ENCODE measurements at places on chromosomes 1 and 21. TPM values are rescaled to one million over a fixed set of nuclear protein-coding genes. Genes with fewer than 3 reads are reported as not detected.
A peak's percentile ranks its signal among the peaks of the same experiment; 100 is the strongest.

GRCh38 chr1:95115708-95116137, 1.4 kb upstream of the TLCD4 start:
- no peak for DNase-seq

DNA sequence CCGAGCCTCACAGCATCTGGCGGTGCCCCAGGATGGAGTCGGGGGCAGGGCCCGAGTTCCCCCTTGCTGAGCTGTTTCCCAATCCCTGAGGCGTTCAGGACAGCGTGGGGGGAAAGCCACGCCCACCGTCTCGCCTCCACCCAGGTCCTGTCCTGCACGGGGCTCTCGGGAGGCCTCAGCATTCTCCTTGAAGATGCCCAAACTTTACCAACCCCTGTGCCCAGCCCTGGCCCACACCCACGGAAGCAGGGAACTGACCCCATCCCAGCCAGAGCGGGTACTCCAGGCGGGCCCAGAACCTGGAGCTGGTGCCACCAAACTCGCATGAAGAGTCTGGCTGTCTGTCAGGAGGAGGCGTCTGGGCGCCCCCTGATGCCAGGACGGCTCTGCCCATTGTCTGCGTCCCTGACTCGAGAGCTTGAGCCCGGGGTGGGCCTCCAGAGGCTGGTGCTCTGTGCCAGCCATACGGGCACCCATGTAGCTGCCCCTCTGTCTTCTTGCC, 35.3 kb upstream of the POFUT2 start:
- DNase-seq: no peak

DNA sequence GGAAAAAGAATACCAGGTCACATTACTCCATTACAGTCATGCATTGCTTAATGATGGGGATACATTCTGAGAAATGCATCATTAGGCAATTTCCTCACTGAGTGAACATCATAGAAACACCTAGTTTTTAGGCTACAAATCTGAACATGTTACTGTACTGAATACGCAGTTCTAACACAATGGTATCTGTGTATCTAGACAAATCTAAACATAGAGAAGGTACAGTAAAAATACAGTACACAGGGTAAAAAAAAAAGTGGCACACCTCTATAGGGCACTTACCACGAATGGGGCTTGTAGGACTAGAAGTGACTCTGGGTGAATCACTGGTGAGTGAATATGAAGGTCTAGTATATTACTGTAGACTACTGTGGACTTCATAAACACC, 115.7 kb downstream of the AKT3 start:
- no peak for DNase-seq

GRCh38 chr1:194658090-194658439, 1471.7 kb upstream of the B3GALT2 start:
- DNase-seq: no peak

DNA sequence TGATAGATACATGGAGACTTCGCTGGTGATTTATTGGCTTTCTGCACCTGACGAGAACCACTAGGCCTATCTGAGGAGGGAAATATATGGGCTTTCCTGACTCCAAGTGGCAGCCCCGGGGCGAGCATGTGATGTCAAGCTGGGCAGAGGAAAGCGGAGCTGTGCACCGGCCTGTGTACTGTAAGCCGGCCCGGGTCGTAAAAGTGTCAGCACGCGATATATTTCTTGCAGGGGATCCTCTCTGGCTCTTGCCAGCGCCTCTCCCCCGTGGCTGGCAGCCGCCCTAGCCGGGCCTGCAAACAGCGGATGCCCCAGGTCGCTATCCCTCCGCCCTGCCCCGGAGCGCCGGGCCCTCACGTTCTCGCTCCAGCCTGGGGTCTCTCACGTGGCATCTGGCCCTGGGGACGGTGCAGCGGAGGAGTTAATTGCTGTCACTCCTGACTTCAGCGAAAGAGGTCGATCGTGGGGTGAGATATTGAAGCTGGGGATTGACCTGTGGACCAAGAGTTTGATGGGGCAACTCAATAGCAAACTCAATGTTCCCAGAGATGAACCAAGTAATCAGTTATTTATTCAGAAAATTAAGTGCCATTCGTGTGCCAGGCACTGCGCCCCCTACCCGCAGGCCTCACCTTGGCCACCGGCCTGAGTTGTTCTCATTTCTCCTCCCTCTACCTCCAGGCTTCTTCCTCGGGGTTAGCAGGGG, 41.0 kb upstream of the HAO2 start:
- no peak for DNase-seq

The PLA2G4A gene
- 1.2 TPM for total RNA-seq

GRCh38 chr21:45277101-45278045, 10.3 kb downstream of the POFUT2 start:
- no peak for DNase-seq

DNA sequence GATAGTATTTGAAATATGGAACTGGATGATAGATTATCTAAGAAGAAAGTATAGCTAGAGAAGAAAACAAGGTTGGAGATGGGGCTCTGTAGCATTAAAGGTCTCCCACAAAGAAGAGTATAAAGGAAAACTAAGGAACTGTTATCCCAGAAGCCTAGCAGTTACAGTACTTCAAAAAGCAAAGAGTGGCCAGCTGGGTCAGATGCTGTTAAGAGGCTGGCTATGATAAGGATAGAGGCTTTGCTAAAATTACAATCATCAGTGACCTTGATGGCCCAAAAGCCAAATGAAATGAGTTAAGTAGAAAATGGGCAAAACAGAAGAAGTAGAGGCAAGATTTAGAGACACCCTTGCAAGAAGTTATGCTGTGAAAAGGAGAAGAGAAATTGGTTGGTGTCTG, 25.1 kb upstream of the ANGPTL1 start:
- DNase-seq: no peak

The CFAP410 gene
- 8.6 TPM for total RNA-seq

DNA sequence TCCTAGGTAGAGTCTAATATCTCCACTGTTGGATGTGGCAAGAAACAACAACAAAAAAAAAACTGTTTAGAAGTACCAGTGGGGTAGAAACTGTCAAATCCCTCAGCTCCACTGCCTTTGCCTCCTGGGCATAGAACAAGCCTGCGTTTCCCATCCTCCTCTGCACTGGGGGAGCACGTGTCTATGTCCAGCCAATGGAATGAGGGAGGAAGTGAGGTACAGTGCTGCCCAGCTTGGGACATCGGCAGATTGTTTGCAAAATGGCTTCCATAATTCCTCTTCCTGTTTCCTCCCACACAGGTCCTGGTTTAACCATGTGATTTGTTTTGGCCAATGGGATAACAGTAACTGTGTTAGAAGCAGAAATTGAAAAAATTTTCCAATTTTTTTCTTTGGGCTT, 39.1 kb downstream of the PSMG1 start:
- no peak for DNase-seq

The PRR9 gene
- not detected for total RNA-seq

GRCh38 chr1:211359876-211360275, 33.2 kb downstream of the TRAF5 start:
- DNase-seq: no peak

- no peak for DNase-seq
Measured at GRCh38 chr1:176220100-176220689, 13.1 kb upstream of the COP1 start.

The CYP4A11 gene
- not detected for total RNA-seq

DNA sequence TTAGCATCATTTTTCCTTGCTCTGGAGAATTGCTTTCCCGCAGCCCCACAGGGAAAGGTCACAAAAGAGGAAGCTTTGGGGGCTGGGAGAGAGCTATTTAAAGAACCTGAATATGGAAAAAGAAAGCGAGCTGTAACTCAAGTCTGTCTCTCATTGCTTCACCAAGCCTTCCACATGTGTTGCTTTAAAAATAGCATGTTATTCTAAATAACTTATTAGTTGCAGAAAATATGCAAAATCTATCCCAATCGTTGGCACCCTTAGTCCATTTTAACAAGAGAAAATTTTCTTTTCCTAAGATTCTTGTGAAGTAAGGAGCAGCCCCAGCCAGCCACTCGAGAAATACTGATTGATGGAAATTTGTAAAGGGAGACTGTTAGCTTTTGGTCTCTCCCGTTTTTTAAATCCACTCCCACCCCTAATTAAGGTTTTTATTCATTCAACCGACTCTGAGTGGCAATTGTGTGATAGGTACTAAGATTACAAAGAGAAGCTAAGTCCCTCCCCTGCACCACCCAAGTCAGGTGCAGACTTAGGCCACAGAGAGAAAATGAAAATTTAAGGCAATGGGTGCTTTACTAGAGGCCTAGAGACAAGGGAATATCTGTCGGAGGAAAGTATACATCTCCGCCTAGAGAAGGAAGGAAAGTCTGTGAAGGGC, 802 bp downstream of the CYP4X1 start:
- DNase-seq: no peak

DNA sequence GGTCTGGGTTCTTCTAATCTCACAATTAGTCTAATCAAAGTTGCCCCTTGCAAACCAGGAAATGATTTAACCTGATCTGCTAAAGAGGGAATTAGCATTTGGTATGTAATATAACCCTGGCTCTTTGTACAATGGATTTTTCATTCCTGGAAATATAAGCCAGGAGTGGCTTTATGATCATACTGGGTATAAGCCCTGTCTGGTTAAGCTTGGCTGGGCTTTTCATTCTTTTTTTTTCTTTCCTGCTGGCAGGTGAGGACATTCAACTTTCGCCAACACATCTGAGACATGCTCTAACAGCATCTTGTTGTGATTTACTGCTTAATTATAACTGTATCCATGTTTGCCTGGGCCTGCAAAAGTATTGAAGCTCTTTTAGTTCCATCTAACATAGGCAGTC, 20.4 kb upstream of the SDE2 start:
- DNase-seq: no peak

DNA sequence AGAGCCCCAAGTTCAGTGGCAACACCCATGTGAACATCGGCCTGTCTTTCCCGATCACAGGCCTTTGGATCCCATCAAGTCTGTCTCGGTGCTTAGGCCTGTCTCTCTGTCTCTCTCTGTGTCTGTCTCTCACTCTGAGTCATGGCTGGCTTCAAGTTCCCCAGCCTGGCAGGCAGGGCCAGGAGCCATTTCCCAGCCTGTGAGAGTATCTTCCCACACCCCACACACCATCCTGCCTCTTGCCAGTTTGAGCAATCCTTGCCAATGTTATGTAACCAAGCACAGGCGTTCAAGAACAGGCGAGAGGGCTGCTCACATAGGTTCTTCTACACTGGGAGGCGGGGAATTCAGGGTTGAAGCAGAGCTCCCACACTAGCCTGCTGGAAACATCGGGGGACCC, 70.0 kb upstream of the TMEM51 start:
- DNase-seq: no peak

- DNase-seq: no peak
Measured at GRCh38 chr1:110768605-110769004, 93.9 kb upstream of the KCNA3 start.

The SAMD13 gene
- 5.3 TPM for total RNA-seq

GRCh38 chr1:229985613-229986010, 81.4 kb upstream of the GALNT2 start:
- no peak for DNase-seq

- no peak for DNase-seq
Measured at GRCh38 chr1:83931658-83932253, 67.2 kb downstream of the TTLL7 start.

The TRIM67 gene
- 24.1 TPM for total RNA-seq

The PRELP gene
- total RNA-seq: 0.41 TPM

DNA sequence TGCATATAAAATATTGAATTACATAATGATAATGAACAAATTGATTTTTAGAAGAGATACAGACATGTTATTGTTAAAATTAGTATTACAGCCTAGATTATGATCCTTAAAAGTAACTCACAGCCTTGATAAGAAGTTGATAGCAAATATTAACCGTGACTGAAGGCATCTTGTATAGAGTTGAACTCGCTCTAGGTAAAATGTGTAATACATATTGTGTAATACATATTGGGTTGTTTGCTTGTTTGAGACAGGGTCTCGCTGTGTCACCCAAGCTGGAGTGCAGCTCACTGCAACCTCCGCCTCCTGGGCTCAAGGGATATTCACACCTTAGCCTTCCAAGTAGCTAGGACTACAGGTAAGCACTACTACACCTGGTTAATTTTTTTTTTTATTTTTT, 269.9 kb downstream of the BRINP3 start:
- no peak for DNase-seq

The ZNF648 gene
- total RNA-seq: under 0.01 TPM

DNA sequence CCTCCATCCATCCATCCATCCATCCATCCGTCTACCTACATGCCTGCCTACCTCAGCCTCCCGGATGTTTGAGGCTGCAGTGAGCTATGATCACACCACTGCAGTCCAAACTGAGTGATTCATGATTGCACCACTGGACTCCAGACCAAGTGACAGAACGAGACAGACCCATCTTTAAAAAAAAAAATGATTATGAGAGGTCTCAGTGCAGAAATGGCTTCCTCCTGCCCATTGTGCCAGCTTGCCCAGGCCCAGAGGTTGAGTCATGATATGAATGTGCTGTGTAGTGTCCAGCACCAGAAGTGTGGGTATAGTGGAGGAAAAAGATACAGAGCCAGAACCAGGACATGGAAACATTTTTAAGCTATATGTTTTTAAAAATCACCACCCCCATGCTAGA, 149.9 kb downstream of the KIF26B start:
- DNase-seq: no peak

GRCh38 chr1:112723511-112723839, 8.3 kb upstream of the PPM1J start:
- DNase-seq: no peak

GRCh38 chr1:161044908-161045735, 655 bp downstream of the USF1 start:
- DNase-seq: peak; percentile 62

GRCh38 chr1:45205011-45205909, 1.1 kb downstream of the ZSWIM5 start:
- peak; percentile 18 for DNase-seq

GRCh38 chr1:111221633-111222291, 5.8 kb upstream of the CHI3L2 start:
- DNase-seq: no peak

The PUM1 gene
- total RNA-seq: 123 TPM

The FCN3 gene
- not detected for total RNA-seq

DNA sequence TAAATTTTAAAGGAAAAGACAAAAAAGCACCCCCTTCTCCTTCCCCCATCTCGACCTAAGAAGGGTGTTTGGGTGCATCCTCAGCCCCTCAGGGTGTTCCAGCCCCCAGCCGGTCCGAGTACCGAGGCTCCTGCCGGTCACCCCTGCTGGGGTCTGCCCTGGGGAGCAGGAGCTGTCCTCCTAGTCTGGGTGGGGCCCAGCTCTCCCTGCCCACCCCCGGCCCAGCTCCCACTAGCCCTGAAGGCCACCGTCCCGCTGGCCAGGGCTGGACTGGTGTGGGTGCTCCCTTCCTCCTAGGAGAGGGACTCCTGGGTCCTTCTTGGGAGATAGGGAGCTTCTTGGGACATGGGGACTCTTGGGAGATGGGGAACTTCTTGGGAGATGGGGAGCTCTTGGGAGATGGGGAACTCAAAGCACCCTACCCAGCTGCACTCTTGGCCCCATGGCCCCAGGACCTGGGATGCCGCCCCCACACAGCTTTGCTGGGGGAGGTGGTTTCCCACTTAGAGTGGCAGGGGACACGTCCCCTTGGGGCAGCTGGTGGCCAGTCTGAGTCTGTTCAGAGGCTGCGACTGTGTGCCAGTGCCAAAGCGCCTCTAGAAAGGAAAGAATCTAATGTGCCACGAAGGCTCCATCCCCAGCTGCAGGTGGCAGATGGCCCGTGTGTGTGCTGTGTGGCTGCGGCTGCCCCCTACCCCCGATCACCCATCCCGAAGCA, 44.5 kb downstream of the MORN1 start:
- DNase-seq: no peak
